D721Med (cell line): ENCODE measurements at places on chromosomes 1 and 21.

DNA sequence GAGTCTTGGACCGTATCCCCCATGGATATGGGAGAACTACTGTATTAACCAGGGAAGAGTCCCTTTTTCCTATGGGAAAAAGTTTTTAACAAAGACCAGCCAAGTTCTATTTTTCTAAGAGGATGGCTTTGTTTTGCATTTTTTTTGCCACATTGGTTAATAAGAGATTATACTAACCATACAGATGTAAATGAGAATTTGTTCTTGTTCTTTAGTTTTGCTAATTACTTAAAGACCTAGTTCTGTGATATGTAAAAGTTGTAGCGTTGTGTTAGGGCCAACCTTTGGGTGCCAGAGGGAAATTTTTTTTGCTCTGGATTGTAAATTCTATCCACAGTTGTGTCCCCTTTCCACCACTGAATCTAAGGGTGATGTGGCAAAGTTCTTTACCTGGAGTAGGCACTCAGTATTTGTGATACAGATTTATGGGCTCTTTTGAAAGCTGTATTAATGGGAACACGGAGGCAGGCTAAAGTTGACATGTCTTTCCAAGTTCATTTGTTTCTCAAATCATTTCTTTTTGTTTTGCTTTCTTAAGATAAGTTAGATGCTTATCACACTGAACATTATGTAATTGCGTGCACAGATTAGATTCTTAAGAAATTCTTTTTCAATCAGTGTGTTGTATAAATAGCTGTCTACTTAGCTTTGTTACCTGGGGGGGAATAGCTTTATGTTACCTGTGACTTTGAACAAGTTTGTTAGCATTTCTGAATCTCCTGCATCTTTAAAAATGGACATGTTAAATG, 2.9 kb downstream of the SOAT1 start:
- DNase-seq = no peak

- no peak for DNase-seq
These were observed 18.6 kb downstream of the DCAF8 start for GRCh38 chr1:160243767-160244166.

DNA sequence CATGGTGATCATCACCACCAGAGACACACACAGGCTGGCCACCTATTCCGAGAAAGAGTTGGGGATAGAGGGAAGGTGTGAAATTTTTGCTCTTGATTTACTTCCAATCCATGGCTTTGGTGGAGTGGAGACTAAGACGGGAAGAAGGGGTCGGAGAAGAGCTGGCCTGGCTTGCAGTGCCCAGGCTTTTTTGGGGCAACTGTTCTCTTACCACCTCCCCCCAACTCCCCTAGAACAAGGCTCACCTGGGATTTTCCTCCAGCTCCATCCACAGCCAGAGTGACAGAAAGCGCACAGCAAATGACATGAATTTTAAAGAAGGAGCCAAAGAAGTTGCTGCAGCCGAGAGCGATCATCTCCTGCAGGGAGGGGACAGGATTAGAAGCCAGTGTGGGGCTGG, 16.0 kb downstream of the SLC26A9 start:
- DNase-seq = no peak

DNA sequence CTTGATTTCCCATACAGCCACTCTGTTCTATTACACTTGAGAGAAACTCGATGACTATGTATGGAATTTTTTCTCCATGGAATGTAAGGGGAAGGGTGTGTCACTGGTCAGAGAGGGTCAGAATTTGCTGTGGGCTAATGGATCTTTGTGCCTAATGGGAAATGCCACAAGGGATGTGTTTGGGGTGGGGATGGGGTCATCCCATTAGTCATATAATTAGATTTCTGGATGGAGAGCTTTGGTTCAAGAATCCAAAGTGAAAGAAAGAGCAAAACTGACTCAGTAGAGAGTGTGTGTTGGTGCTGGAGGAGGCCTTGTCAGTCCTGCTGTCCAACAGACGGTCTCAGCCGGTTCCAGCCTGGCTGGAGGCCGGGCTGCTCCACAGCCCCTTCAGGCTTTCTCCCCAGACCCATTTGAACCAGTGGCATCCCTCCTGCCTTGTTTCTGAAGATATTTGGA, 86.4 kb downstream of the LAMC2 start:
- no peak for DNase-seq

- DNase-seq = no peak
These were observed 30.4 kb downstream of the B3GALNT2 start for GRCh38 chr1:235473806-235474205.

DNA sequence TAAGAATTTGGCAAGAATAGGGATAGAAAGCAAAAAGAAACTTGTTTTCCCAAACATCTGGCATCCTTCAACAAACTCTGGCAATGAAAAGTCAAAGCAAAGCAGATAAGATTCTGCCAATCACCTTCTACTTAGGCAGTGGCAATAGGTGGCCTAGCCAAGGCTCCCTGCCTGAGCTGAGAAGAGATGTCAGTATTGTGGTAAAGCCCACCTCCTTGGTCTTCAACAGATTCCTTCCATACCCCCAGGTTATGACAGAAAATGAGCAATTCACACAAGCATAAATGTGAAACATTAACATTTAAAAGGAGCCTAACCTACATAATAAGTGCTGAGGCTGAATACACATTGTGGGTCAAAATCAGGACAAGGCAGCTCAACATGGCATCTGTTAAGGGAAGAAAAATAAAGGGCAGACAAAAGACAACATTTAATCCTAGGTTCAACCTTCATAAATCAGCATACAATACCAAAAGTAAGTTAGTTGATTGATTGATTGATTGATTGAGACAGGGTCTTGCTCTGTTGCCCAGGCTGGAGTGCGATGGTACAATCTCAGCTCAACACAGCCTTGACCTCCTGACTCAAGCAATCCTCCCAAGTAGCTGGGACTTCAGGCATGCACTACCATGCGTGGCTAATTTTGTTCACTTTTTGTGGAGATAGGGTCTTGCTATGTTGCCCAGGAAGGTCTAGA, 123.1 kb downstream of the AKT3 start:
- DNase-seq = no peak
